ENCODE measurements at places on chromosomes 16 and 17.
A peak's percentile ranks its signal among the peaks of the same experiment; 100 is the strongest.

GRCh38 chr16:68235108-68235886 lies 630 bp downstream of the ESRP2 start:
- DNase-seq: peak; percentile 63

- DNase-seq: peak; percentile 86
Observed at GRCh38 chr17:76384222-76384986, at the start of gene SPHK1. Gene SPHK1 (plus strand): TSS chr17:76384609. CDS start chr17:76385645, 1,036 bp downstream.

GRCh38 chr16:86577314-86577971 lies 906 bp upstream of the FOXL1 start:
- DNase-seq: no peak

GRCh38 chr17:9389111-9389527 lies 186.5 kb downstream of the STX8 start:
- DNase-seq: peak; percentile 63

GRCh38 chr16:3822366-3823045 lies 58.0 kb downstream of the CREBBP start:
- no peak for DNase-seq

DNA sequence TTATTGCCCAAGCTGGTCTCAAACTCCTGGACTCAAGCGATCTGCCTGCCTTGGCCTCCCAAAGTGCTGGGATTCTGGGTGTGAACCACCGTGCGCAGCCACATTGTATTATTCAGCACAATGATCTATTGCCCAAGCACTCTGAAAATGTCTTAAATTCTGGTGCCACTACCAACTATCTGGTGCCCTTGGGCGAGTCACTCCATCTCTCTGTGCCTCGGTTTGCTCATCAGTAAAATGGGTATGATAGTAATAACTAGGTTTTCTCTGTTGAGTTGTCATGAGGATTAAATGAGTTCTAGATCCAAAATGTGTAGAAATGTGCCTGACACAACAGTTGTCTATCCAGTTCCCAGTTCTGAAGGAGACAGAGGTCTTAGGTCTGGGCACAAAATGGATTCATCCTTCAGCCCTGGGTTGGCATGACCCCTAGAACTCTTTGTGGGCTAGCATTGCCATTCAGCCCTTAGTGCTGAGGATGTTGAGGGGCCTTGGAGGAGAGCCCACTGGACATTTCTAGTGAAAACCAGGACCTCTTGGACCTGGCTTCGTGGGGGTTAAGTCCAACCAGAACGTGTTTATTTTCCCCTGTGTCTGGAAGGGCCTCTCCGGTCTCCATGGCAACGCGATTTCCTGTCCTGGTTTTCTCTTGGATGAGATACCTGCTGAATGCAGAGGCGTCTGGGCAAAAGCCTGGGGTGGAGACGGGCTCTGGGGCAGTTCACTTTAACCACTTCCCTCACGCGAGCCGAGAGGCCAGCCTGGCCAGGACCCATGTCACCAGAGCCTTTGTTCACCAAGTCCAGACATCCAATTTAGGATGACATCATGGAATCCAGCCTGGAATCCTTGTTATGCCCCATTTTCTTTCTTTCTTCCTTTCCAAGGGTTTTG lies 43.7 kb upstream of the TNRC6A start:
- DNase-seq: no peak

DNA sequence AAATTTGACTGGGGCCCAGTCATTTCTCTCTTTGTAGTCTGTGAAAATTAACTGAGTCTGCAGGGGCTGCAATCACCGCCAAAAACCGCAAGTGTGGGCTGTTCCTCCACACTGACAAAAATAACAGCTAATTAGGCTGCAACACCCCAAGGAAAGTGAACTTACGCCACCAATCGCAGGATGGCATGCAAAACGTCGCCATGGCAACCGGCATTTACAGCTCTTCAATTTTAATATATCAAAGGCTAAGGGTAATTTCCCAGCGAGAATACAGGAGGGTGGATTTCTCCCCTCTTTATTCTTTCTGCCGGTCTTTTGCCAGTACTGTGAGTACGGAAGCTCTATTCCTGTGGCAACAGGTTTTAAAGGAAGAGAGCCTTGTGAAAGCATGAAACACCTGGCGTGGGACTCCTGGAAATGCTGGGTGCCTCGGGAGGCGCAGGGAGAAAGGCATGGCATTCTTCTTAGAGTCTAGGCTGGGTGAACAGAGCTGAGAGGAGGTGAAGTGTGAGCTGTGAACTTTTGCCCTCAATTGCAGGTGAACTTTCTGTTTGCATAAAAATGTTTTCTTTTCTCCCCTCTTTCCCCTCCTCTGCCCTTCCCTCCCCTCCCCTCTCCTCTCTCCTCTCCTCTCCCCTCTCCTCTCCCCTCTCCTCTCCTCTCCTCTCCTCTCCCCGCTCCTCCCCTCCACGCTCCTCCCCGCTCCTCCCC lies 399.7 kb downstream of the XYLT1 start:
- DNase-seq: peak; percentile 92

- no peak for DNase-seq
Observed at GRCh38 chr17:43723697-43724359, 34.8 kb downstream of the SOST start.

GRCh38 chr16:53429221-53429943 lies 4.9 kb upstream of the RBL2 start:
- DNase-seq: no peak

DNA sequence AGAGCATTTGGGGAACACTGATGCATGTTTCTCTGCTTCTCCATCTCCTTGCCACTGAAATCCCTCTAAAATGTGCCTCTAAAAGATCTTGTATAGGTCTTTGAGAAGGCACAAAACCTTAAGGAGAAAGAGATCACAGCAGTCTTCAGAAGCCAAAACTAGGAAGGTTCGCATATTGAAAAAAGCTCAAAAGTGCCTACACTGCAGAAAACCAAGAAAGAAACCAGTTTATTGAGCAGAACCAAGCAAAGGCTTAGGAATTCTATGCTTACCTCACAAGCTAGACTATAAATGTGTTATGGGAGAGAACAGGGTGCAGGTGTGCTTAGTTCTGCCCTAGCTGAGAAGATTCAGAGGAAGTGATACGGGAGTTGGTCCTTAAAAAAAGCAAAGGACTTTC lies 16.6 kb downstream of the DGKE start:
- DNase-seq: no peak

- no peak for DNase-seq
Observed at GRCh38 chr16:51156807-51157200, 5.7 kb upstream of the SALL1 start.

DNA sequence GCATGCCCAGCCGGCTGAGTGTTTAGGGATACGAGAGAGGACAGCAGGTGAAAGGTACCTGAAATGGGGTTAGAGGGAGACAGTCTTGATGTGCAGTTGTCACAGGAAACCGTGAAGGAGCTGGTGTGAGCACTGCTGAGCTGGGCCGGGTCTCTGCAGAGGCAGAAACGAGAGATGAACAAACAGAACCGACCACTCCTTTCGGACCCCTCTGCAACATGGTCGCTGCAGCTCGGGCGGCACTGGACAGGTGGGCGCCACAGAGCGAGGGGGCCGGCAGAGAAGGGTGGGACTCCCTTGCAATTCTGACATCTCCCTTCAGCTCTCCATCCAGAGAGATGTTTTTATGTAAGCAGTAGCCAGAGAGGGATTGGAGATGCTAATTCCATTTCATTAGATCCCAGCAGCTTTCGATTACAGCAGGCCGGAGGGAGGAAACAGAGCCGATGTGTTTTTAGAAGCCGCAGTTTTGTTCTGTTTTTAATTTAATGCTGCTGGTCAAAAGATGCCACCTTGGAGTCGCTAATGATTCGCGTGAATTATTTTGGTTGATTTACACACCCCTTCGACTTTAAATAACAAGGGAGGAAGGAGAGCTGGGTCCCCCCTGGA lies 86.3 kb upstream of the RPL38 start:
- DNase-seq: peak; percentile 30

- DNase-seq: no peak
Observed at GRCh38 chr17:32197987-32198386, 55.7 kb downstream of the RHOT1 start.

DNA sequence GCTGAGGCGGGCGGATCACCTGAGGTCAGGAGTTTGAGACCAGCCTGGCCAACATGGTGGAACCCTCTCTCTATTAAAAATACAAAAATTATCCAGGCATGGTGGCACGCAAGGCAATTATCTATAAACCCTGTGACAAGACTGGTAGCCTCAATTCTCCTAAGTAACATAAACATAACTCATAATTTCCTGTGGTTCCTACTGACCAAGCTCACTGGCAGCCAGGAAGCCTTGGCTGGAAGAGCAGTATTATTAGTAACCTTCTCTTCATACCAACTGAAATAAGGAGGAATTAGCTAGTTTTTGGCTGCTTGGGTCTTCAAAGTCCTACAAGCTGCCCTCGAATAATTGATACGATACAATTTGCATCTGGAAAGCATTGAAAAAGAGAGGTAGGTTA lies 31.6 kb upstream of the LRRC37A3 start:
- no peak for DNase-seq

- no peak for DNase-seq
Observed at GRCh38 chr16:9647981-9648701, 534.1 kb downstream of the GRIN2A start.

DNA sequence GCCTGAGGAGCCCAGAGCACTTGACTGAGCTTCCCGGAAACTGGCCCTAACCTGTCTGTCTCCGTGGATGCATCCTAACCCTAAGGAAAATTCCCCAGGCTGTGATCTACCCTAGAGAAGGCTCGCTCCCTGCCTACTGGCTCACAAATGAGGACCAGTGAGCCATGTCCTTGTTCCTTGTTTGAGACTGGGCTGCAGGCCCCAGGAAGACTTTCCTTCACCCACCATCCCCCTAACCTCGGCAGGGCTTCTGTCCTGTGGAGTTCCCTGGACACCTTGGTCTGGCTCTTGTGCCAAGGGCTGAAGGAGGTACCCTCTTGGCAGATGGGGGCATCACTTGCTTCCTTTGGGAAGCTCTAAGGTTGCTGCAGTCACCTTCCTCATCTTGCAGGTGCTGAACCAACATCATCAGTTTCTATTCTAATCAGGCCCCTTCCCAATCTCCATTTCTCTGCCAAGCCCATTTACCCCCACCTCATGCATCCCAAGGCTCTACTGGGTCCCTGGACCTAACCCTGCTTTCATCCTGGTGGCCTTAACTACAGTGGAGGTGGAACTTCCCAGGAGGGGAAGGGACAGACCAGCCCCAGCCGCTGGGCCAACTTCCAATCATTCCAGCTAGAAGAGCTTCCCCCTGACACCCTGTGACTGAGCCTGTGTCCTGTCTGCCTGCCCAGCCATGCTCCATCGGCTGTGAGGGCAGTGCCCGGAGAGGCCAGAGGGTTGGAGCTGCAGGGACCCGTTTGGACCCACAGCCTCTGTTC lies 12.4 kb downstream of the RNF40 start:
- DNase-seq: no peak

GRCh38 chr16:28131181-28131580 lies 67.7 kb upstream of the GSG1L start:
- DNase-seq: no peak

DNA sequence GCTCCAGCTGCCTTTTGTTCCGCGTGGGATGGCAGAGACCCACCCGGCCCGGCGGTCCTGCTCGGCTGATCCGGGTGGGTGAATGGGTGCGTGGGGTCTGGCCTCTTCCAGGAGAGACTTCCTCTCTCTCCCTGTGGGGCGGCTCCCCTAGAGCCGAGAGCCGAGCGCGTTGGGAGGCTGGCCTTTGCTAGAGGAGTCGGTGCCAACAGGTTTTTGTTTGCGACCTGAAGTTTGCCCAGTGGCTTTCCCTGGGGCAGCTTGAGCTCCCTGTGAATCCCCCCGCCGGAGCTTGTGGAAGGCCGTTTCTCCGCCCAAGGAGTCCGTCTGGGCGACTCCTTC lies 970 bp downstream of the EPN2 start:
- no peak for DNase-seq

Measured in activated effector memory CD4-positive, alpha-beta T cell treated with anti-CD3 and anti-CD28 coated beads, Interleukin-2, amount 50 U/mL, for 16 hours (primary cell).